Left forelimb (tissue), 1 donor: ENCODE measurements at places on chromosomes 6 and 20.

- DNase-seq = no peak
Observed at GRCh38 chr6:31114541-31114878, at the start of gene PSORS1C1. Gene PSORS1C1, plus strand, starts transcription at chr6:31114800. Its CDS starts 14,833 bp downstream, at chr6:31129633.

DNA sequence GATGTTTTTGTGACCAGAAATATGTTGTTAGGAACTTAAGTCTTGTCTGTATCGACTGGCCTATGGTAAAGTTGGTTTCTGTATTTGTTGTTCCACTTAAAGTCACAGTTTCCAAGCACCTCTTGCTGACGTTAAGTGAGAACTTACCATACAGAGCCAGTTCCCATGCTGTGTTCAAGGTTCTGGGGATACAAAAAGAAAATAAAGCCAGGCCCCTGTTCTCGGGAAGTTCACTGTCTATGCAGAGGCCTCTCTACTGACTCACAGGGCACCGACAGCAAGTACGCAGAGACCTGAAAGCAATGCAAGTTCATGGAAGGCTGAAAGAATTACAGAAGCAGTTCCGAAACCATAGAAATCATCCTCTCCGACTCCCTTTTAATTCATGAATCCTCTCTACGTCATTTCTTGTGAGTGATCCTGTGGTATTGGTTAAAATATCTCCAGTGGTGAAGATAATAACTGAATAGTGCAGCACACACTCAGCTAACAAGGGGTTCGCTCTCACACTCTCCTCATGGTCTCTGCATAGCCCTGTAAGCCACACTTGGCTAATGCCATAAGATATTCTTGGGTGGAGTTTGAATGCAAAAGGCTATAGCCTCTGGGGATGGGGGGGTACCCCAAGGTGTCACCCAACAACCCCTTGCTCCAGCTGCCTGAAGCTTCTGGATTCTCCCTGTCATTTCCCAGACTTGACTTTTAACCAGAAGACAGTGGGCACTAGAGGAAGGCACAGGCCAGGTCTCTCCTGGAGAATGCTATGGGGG, 91.2 kb upstream of the EXOC2 start:
- no peak for DNase-seq

DNA sequence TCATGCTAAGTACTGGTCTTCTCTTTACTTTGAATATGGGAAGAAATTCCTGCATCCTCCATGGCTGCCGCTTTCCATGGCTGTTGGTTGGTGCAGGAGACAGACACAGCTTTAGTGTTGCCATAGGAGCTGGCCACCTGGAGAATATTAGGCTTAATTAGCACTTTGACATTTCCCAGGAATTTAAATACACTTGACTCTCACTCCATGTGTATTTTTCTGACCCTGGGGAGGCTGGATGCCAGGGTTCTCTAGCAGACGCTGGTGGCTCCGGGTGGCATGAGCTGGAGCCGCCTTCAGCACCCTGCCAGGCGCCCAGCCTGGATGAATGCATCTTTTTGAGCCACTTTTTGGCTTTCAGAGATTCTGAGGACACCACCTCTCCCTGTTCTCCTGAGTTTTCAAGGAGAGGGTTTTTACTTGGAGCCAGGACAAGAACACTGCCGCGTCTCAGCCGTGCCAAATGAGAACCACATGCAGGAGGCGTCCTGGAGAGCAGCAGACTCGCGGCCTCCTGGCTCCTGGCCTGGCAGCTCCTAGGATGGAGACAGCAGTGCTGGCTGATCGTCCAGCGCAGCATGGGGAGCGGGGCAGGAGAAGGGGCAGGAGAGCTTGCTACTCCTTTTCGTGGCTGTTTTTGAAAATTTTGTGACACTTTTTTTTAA, 258.8 kb downstream of the SMOC2 start:
- DNase-seq = peak; percentile 73

DNA sequence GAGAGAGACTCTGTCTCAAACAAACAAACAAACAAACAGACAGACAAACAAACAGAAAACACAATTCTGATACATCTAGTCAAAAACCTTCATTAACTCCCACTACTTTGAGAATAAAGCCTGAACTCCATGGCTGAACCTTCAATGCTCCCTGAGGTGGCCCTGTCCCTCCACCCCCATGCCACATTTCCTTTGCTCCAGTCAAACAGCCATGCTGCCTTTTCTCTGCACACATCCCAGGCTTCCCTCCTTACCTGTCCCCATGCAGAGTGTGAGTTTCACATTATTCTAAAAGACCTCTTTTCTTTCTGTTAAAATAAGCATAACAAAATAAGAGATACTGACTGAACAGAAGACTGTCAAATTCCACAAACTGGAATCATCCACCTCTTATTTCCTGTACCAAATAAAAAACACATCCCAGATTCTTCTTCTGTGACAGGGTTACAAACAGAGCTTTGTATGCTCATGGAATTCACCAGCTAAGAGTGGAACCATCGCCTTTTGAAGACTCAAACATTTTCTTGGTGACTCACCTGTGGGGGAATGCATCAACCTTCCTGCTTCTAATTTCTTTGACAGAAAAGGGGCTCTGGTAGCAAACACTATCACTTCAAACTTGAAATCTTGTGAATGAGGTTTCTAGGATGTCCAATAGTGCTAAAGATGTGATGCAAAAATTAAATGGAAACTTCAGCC, 71.0 kb upstream of the SLC22A16 start:
- DNase-seq = no peak

DNA sequence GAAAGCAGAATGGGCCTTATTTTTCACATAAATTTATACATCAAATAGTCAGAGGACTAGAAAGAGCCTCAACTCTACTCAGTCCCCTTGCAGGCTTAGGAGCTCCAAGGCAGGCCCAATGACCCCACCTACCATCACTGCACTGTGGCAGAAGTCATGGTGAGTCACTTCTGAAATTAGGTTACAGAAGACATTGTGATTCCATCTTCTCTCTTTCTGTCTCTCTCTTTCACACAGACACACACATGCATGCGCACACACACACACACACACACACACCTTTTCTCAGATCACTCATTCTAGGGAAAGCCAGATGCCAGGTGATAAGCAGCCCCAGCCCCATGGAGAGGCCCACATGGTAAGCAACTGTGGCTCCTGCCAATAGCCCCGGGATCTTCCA, 103.8 kb downstream of the C6orf118 start:
- no peak for DNase-seq

- DNase-seq = no peak
Observed at GRCh38 chr20:42734660-42735368, 454.9 kb downstream of the PTPRT start.
